ENCODE measurements at places on chromosomes 6 and 20.

DNA sequence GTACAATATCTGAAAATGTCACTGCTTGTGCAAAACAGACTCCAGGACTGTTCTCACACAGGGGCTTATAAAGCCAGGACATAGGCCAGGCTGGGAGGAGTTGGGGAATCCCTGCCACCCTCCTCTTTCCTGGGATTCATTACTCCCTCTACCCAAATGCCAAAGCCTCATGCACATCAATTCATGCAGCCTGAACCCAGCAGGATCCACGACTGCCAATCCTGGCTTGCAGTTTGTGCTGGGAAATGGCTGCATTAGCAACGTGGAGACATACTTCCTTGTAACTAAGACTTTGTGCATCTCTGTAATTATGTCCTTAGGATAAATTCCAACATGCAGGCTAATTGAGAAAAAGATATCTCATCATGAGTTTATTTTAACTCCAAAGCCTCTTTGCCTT, 143.8 kb downstream of the SYCP2 start:
- no peak for DNase-seq

- DNase-seq, result no peak
These were observed 3.2 kb upstream of the RFPL4B start for GRCh38 chr6:112343977-112344376.

- no peak for DNase-seq
These were observed 137.3 kb upstream of the GPR6 start for GRCh38 chr6:109840796-109841195.

- no peak for DNase-seq
These were observed 709.8 kb downstream of the EPM2A start for GRCh38 chr6:145025488-145025887.

DNA sequence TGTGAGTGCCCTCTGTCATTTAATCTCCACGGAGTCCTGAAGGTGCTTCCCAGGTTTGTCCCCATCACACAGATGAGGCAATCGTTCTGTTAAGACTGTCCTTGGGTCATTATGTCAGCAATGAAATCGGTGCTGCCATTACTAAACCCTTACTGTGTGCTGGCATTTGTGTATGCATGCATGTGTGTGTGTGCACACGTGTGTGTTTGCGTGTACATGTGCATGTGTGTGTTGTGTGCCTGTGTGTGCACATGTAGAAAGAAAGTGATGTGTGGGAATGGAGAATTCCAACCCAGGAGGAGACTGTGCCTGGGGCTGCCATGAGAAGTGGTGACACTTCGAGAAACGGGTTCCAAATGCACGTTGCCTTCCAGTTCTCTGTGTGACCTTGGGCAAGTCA, 110.3 kb downstream of the CDH26 start:
- no peak for DNase-seq

DNA sequence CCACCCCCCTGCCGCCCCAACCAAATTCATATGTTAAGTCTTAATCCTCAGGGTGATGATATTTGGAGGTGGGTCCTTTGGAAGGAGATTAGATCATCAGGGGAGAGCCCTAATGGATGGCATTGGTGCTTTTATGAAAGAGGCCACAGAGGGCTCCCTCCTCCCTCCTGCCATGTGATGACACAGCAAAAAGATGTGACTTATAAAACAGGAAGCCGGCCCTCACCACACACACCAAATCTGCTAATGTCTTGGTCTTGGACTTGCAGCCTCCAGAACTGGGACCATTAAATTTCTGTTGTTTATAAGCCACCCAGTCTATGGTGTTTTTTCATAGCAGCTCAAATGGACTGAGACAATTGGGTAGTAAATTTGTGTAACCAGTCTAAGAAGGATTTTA, 176.3 kb downstream of the ADGRG6 start:
- peak; percentile 66 for DNase-seq

DNA sequence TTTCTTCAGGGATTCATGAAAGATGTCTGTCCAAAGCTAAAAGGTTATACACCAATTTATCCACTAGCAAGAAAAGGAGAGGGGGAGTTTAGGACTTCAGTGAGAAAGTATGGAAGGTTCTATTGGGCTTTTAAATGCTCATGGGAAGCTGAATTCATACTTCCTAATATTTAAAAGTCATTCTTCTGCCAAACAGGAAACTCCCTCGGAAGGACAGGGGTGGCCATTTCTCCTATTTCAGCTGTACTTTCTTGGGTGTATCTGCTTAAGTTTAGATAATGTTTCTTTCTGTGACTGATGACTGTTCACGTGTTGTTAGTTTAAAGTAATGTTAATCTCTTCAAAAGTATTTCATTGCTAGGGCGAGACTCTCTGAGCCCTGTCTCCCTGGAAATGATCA, 80.5 kb upstream of the IFNGR1 start:
- DNase-seq, result no peak

- DNase-seq, result peak; percentile 29
These were observed 32.5 kb upstream of the MEI4 start for GRCh38 chr6:77620278-77620882.

- DNase-seq, result no peak
These were observed 89.9 kb upstream of the MTHFD1L start for GRCh38 chr6:150775415-150776203.

DNA sequence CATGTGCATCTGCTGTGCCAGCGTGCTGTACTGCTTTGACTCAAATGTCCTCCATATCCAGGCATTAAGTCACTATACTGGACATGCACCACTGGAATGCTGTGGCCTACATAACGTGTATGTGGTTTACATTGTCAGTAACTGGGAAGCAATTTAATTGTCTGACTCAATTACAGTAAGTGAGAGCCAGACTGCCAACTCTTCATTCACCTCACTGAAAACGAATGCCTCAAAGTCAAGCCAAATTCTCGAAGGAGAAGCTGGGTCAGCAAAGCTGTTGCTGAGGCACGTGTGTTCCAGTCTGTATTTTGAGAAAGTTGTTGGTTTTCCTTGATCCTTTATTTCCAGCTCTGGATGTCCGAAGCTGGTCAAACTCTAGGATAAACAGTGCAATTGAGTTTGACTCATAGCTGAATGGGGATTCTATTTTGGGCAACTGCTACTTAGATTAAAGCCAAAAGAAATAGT, 534.3 kb downstream of the COL12A1 start:
- DNase-seq, result no peak

GRCh38 chr6:15359335-15359862, 113.5 kb downstream of the JARID2 start:
- no peak for DNase-seq

DNA sequence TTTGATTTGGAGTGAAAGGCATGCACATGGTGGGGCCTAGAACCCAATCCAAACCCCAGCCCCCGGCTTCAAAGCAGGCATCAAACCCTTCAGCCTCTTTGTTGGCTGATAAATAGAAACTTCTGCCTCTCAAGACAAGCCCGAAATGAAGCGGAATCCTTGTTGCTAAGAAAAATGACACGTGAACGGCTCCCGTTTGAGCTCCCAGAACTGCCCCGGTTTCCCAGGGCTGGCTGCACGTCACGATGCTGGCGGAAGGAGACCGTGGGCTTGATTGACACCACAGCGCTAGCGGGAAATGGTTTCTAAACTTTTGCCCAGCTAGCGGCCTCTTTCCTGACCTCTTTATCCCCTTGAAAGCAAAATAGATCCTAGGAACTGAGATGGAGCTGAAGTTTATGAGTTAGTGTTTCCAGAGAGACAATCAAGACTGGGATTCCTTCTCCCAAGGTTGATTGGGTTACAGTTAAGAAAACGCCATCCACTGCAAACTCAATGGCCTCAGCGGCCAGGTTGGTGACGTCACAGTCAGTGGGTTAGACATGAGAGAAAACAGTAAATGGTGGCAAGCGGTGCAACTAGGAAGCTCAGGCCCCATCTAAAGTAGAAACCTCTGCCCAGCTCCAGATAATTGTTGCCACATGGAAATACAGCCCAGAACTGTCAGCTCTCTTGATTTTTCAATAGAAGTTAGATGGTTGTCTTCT, 117.0 kb downstream of the ANKRD60 start:
- DNase-seq, result no peak

GRCh38 chr6:18545726-18546125, 158.6 kb downstream of the RNF144B start:
- no peak for DNase-seq

GRCh38 chr20:22836211-22836610, 198.9 kb upstream of the SSTR4 start:
- no peak for DNase-seq

- no peak for DNase-seq
These were observed 438.7 kb upstream of the POU3F2 start for GRCh38 chr6:98395610-98396166.

DNA sequence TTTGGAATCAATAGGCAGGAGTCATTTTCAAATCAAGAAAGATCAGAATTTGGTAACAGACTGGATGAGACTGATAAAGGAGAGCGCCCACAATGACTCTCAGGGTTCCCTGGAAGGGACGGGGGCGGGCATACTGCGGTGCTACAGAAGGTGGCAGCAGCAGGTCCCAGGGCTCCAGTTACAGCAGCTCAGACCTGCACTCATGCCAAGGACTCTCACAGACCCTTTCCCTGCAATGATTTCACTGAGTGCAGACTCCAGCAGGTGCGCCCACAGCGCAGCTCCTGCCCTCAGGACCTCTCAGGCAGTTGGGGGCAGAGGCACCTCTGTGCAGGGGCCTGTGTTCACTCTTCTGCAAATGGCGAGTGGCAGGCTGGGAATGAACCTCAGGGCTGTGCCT, 359.8 kb downstream of the ZFAND3 start:
- DNase-seq, result no peak

GRCh38 chr6:118146584-118146983, 239.5 kb downstream of the SLC35F1 start:
- no peak for DNase-seq

DNA sequence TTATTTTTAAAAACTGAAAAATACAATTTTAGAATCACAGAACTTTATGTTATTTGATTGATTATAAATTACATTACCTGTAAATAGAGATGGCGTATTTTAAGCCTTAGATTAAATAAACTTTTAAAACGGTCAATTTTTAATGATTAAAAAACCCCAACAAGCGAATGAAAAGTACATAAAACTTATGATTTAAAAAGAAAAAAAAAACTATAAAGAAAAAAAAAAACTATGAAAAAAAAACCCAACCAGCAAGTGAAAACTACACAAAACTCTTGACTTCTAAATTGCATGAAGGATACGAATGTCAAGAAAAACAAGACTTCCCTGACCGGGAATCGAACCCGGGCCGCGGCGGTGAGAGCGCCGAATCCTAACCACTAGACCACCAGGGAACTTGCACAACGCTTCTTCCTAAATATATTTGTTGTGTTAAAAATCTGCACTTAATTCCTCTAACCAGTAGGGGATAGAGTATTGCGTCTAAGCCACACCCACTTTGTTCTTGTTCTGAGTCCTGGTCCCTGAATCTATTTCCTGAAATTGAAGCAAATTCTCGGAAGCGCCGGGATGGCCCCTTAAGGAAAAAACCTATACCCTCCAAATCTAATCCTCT, 10.7 kb upstream of the NCOA7 start:
- peak; percentile 97 for DNase-seq

DNA sequence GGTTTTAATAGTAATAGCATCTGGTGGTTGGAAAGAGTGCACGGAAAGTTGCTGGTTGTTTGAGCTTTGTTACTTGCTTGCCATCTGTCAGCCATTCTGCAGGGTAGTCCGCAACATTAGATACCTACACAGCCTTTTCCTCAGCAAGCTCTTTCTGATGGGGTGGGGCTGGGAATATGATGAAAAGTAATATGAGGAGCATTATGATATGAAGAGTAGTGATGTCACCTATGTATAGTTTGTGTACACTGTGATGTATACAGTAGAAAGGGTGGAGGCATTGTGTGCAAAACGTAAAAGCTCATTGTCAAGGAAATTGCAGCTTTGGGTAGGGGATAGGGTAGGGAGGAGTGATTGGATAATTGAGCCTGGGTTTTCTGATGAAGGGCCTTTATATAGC, 16.1 kb downstream of the SCAF8 start:
- no peak for DNase-seq

DNA sequence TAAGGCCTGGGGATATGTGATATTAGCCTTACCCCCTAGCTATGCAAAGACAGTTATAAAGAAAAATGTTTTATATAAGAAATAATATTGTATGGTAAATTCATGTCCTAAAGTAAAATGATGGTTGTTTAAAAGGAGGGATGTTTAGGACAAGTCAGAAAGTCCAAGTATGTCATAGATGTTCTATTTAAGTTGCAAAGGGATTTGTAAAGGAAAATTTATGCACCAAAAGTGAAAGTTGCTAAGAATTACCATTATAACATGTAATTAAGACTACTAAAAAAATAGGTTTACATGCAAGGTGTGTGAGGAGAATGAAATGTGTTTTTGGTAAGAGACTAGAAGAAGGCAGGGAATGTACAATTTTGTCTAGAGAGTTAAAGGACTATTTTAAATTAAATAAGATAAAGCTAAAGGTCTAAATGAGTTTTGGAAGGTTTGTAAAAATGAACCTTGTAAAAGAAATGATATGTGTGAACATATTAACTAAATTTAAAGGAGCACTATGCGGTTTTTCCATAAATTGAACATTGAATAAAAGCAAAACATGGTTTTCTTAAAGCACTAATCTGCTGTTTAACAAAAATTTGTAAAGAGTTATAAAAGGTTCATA, 22.7 kb upstream of the GOPC start:
- DNase-seq, result no peak

DNA sequence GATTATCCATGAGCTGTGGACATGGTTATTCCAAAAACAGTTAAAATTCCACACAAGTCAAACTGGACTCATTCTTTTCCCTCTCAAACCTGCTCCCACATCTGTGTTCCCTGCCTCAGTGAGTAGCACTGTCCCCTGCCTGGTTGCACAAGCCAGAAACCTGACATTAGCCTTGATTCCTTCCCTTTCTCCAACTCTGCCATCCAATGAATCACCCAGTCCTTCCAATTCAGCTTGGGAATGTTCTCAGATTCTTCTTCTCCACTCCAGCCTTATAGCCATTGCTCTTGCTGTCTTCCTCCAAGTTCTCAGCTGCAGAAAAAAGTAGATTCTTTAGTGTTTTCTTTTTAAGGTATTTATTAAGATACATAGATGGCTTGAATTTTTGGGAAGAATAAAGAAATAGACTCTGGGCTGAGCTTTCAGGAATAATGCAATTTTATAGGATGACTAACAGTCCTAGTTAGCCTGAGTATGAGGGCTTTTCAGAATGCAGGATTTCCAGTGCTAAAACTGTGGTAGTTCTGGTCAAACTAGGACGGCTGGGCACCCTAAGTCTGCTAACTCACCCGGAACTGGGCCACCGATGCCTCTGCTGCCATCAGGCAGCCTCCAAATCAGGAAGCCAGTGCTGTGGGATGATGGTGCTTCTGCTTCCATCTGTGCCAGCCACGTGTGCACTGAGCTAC, 18.2 kb upstream of the SASH1 start:
- DNase-seq, result no peak

- no peak for DNase-seq
These were observed 71.5 kb upstream of the IFNGR1 start for GRCh38 chr6:137290601-137291261.

DNA sequence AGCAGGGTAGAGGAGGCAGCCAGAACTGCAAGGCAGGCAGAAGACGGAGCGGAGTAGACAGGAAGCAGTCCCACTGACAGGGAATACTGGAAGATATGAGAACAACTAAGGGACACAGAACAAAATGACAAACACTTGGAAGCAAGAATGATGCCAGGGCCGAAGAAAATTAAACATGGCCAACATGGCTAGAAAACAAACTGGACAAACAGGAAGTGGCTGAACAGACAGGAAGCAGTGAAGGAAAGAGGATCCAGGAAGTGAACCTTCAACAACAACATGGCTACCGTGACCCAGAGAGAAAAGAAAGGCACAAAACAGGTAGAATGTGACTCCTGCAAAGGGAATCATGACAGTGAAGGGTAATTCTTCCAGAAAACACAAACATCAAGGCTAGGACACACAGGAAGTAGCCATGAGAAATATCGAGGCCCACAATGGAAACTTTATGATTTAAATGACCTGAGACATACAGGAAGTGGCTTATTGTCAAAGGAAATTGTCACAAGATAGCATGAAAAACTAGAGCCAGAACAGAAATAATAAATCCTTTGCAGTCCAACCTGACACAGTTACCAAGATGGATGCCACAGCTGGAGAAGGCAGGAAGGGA, 9.1 kb downstream of the COL11A2 start:
- peak; percentile 34 for DNase-seq
